ENCODE measurements at places on chromosomes 7 and 10.

GRCh38 chr7:16647435-16647960 is 1.5 kb downstream of the BZW2 start:
- DNase-seq = peak; percentile 16

DNA sequence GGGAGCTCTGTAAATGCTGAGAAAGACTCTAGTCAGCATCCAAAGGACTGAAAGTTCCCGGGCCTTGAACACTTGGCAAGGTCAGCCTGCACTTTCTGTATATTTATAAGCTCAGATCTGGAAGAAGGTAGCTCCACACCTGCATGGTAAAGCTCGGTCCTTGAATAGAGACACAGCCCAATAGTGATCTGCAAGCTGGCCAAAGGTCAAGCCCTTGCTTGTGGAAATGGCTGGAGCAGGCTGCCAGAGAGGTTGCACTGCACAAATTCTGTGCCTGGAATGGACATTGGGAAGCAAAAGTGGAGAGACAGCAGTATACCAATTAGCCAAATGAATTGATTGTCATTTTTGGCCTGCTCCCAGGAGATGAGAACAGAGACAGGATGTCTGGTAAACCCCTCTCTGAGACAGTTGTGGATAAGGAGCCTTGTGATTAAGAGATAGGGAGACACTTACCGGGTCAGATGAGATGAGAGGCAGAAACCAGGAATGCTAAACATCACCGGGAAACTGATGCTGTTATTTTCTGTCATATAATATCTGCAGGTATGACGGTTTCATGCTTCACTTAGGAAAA is 8.0 kb upstream of the FRA10AC1 start:
- no peak for DNase-seq

GRCh38 chr7:27520815-27521790 is 141.6 kb downstream of the HIBADH start:
- DNase-seq = no peak

DNA sequence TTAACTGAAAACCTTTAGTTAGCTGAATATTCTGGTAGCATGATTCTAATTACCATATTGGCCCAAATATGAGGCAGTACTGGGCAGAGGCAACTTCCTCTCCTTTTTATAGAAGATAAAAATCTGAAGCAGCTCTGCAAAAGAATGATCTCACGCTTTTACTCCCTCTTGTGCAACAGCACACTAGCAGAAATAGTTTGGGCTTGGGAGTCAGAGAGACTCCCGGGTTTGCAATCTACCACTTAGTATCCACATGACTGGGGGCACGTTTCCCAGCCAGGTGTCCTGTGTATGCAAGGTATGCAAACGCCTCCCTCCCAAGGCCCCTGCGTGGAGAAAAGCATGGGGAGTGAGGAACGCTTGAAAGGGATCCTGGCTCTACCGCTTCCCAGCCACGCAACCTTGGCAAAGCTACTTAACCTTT is 47.2 kb upstream of the RHEB start:
- DNase-seq = no peak

DNA sequence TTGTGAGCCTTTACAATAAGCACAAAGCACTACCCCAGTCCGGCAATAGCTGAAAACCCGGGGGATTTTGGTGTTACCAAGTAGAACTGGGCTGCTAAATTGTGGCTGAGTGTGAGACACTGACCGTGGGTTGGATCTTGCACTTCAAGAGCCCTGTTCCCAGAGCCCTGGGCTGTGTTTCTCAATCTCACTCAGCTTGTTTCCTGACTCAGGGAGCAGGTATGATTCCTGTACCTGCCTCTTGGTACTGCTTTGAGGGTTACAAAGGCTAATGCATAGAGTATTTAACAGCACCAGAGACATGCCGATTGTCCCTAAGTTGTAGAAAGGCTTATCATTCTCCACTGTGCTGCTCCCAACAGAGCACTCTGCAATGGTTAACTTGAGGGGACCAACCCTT is 134.6 kb downstream of the TEX36 start:
- no peak for DNase-seq

GRCh38 chr7:74344132-74344496 is 54.9 kb downstream of the CLIP2 start:
- DNase-seq = no peak

- no peak for DNase-seq
These were observed 17.1 kb downstream of the MBL2 start for GRCh38 chr10:52755297-52756062.

GRCh38 chr7:158393926-158394625 is 193.5 kb downstream of the PTPRN2 start:
- no peak for DNase-seq

- DNase-seq = no peak
These were observed 45.0 kb upstream of the AGBL3 start for GRCh38 chr7:134941185-134941900.

DNA sequence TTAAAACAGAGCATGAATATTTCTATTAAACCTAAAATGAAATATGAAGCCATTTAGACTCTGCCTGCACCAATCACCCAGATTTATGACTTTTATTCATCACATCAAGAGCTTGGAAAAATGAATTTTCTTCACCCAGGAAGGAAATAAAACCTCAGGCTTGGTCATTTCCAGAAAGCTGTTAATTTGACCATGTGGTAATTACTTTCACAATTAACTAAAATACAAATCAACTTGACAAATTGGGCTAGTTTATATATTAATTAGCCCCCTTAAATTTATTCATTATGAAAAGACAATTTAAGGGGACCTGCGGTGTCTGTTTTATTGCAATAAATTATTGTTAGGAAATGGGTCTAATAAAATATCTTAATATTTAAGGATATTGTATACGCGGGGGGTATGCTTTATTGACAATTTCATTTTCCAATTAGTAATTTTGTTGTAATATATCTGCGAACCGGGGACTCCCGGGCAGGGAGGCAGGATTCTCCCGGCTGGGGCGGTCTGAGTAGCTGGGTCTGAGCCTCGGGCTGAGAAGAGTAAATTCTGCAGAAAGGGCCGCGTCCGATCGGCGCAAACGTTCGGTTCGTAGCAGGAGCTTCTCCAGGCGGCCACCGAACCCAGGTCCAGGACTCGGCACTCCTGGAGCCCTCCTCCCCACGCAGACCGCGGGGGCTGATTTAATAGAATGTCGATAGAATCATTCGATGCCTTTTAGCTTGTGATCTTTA is 9.4 kb upstream of the MNX1 start:
- DNase-seq = no peak

DNA sequence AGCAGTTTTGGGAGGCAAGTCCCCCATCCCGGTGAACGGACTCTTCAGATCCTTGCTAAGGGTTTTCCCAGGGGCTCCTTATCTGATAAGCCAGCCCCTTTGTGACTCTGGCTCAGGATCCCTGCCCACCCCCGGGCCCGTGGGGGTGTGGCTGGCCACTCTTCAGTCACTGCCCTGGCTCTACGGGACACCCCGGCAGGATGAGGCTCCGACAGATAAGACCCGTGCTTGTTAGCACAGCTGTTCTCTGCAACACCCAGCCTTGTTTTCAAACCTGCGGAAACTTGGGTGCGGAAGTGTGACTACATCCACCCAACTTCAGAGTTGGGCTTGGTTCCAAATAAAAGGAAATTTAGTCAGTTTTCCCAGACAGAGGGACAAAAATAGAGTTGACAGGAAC is 66.7 kb upstream of the PODXL start:
- no peak for DNase-seq

- no peak for DNase-seq
These were observed 397.2 kb upstream of the IGFBP3 start for GRCh38 chr7:46318276-46318675.

GRCh38 chr7:131583430-131583829 is 27.0 kb upstream of the PODXL start:
- DNase-seq = no peak

DNA sequence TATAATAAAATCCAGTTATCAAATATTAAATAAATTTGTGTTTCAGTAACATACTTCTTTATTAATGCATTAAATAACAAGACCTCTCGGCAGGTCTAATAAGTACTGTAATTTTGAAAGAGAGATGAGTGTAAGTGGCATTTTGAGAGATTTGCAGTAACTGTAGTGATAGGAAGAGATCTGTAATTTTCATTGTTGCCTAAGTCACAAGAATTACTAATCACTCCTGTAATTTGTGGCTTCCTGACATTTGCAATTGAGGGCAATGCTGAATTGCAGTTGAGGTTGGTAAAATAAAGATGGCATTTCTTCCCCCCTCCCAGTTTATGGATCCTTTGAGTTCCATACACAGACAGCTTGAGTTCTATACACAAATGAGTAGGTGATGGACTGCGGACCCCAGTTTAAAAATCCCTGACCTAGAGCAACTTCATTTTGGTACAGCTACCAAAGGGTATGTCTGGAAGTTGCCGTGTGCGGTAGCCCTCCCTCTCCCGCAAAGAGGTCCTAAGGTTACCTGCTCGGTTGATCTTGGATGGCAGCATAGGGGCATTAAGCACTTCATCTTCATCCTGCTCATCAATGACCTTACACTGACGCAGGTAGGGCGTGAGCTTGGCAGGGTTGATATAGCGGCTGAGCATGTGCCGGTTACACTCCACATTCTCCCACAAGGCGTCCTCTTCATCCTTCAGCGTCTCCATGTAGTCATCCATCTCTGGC is 96.4 kb downstream of the CARD11 start:
- no peak for DNase-seq

- no peak for DNase-seq
These were observed 169.2 kb downstream of the NOC3L start for GRCh38 chr10:94193466-94193924.

GRCh38 chr7:151851145-151851751 is 25.7 kb downstream of the PRKAG2 start:
- no peak for DNase-seq

- no peak for DNase-seq
These were observed 174.4 kb upstream of the LYZL2 start for GRCh38 chr10:30803892-30804322.

DNA sequence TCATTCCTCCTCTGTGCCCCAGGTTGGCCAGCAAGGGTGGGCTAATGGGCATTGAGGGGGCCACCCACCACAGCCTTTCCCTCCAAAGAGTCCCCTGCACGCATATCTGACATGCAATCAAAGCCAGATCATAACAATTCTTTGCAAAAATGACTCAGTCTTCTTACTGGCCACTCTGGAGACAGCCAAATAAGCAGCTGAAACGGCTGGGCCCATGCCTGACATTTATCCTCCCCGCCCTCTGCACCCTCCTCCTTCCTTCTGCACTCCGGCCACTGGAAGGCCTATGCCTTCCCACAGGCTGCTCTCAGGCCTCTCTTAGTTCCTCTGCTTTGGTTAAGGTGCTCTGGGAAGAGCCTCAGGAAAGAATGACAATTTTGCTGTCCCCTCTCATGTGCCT is 29.2 kb upstream of the NPFFR1 start:
- DNase-seq = no peak

GRCh38 chr7:101866328-101866727 is 48.9 kb downstream of the CUX1 start:
- no peak for DNase-seq

GRCh38 chr7:45358287-45358686 is 200.7 kb downstream of the RAMP3 start:
- DNase-seq = no peak
